ENCODE measurements at places on chromosomes 1 and 21. TPM values are rescaled to one million over a fixed set of nuclear protein-coding genes. Genes with fewer than 3 reads are reported as not detected.

DNA sequence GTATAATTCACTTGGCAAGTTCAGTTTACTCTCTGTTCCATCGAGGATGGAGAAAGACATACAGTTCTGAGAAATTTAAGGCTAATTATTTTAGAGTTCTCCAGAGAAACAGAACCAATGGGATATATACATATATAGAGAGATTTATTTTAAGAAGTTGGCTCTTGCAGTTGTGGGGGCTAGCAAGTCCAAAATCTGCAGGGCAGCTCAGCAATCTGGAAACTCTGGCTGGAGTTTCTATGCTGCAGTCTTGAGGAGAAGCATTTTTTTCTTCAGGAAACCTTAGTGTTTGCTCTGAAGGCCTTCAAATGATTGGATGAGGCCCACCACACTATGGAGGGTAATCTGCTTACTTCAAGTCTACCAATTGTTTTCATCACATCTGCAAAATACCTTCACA is 34.6 kb downstream of the TRAF5 start:
- no peaks in the 10 kb centered on the region for H3K27me3 ChIP-seq
- no peaks in the 10 kb centered on the region for H3K36me3 ChIP-seq
- H3K27ac ChIP-seq = no peak overlapping the region
- H3K4me1 ChIP-seq = no peaks in the 10 kb centered on the region
- H3K4me3 ChIP-seq = no peak overlapping the region
- no peak for DNase-seq

DNA sequence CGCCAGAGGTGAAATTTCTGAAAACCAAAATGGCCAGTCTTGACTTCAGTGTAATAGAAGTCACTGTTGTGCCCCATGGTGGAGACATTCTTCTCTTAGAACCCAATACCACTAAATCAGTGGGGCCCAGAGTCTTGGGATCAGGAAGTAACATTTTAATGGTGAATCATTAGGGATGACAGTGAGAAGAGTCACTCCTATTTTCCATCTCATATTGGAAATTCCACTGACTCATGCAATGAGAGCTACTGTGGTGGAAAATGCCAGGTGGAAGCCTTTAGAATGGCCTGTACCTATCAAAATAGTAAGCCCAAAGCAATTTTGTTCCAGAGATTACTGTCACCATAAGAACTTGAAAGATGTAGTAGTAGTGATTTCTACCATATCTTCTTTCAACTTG is 20.6 kb upstream of the PPM1J start:
- H3K36me3 ChIP-seq = no peaks in the 10 kb centered on the region
- no peak overlapping the region for H3K27ac ChIP-seq
- no peak overlapping the region for H3K4me3 ChIP-seq
- peaks cover 18% of the 10 kb centered on the region for H3K27me3 ChIP-seq
- DNase-seq = no peak

DNA sequence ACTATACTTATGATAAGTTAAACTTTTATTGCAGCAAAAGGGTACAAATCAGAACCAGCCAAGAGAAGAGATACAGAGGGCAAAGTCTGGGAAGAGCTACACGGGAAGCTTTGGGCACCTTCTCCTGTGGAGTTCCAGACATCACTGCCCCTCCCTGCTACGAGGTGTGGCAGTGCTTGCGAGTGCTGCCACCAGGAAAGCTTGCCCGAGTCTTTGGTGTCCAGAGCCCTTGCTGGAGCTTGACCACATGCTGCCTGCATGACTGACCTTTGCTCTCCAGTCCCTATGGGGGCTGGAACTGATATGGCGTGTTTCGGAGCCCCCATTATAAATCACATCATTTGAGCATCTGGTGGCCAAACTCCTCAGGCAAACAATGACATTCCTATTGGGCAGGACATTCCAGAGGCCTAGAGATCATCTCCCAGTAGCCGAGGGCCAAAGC is 23.4 kb downstream of the PLEKHO1 start:
- H3K4me1 ChIP-seq = peaks cover 8% of the 10 kb centered on the region
- no peaks in the 10 kb centered on the region for H3K36me3 ChIP-seq

- peak overlapping the region; percentile 65 for H3K27ac ChIP-seq
- no peak overlapping the region for H3K4me3 ChIP-seq
- H3K27me3 ChIP-seq = no peaks in the 10 kb centered on the region
- peaks cover 12% of the 10 kb centered on the region for H3K4me1 ChIP-seq
- no peak for DNase-seq
- H3K36me3 ChIP-seq = no peaks in the 10 kb centered on the region
Observed at GRCh38 chr1:196861429-196861828, 26.4 kb upstream of the CFHR4 start.

The MIXL1 gene
- not detected for total RNA-seq

The SH2D5 gene
- total RNA-seq = 3.8 TPM

The DFFA gene
- total RNA-seq = 50.6 TPM
